ENCODE measurements at places on chromosomes 12 and 14. TPM values are rescaled to one million over a fixed set of nuclear protein-coding genes. Genes with fewer than 3 reads are reported as not detected.

Gene SYCP3
- total RNA-seq = under 0.01 TPM

Gene UBE2N
- total RNA-seq = 49.7 TPM

Gene SERPINA4
- total RNA-seq = not detected

Gene P2RX2
- total RNA-seq = not detected

Gene NR1H4
- not detected for total RNA-seq

Gene KRT74
- total RNA-seq = not detected

Gene ASCL1
- not detected for total RNA-seq

Gene NUAK1
- total RNA-seq = 43.8 TPM

Gene GPR135
- 4.2 TPM for total RNA-seq

Gene PIGH
- total RNA-seq = 17.3 TPM

Gene C14orf132
- 17.0 TPM for total RNA-seq

Gene FGF23
- total RNA-seq = not detected

Gene CIROP
- total RNA-seq = not detected

Gene PRIMA1
- total RNA-seq = not detected

Gene KMT2D
- 42.5 TPM for total RNA-seq

Gene DNAH10
- total RNA-seq = 0.88 TPM

Gene OASL
- 0.88 TPM for total RNA-seq

Gene TMEM229B
- total RNA-seq = 0.43 TPM

Gene RBM23
- 109 TPM for total RNA-seq

Gene ATP2A2
- total RNA-seq = 432 TPM

Gene C12orf60
- 0.86 TPM for total RNA-seq

Gene TGFB3
- 15.8 TPM for total RNA-seq

Gene SYNE3
- total RNA-seq = 16.9 TPM

Gene MAP4K5
- 97.2 TPM for total RNA-seq

Gene SMIM41
- total RNA-seq = 1.0 TPM

Gene HCAR3
- 0.14 TPM for total RNA-seq

Gene SERPINA3
- total RNA-seq = under 0.01 TPM

Gene NRL
- total RNA-seq = 0.72 TPM
